Non-pigmented ciliary epithelial cell (primary cell): ENCODE measurements at places on chromosomes 7 and 10.

GRCh38 chr7:73418113-73418703 lies 15.4 kb upstream of the FZD9 start:
- no peak for DNase-seq

DNA sequence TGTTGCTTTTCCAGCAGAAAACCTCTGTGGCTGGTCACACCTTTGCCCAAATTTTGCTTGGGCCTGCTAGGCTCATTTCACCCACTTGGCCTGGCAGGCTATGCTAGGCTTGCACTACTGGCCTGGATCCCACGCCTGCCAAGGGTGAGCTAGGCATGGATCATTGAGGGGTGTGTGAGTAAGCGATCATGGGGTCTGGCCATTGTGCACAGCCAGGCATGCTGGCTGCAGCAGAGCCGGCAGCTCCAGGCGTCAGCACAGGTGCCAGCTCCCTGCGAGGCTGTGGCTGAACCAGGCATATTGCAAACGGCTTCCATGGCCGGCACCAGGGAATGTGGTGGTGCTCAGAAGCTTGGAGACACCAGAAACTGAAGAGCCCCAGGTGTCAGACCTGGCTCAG lies 19.2 kb downstream of the CFAP70 start:
- DNase-seq, result no peak

DNA sequence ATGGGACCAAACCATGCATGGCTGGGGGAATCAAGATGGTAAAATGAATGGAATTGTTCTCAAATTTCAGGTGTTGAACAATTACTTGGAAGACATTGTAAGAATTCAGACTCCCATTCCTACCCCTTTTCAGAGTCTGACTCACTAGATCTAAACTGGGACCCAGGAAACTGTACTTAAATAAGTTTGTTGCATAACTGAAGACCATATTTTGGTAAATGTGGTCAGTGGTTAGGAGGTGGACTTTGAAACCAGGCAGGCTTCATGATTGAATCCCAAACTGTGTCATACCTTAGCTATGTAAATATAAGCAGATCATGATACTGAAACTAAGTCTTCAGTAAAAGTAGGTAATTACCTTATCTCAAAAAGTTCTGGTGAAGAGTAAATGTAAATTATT lies 41.7 kb downstream of the ZWINT start:
- DNase-seq, result peak; percentile 82

DNA sequence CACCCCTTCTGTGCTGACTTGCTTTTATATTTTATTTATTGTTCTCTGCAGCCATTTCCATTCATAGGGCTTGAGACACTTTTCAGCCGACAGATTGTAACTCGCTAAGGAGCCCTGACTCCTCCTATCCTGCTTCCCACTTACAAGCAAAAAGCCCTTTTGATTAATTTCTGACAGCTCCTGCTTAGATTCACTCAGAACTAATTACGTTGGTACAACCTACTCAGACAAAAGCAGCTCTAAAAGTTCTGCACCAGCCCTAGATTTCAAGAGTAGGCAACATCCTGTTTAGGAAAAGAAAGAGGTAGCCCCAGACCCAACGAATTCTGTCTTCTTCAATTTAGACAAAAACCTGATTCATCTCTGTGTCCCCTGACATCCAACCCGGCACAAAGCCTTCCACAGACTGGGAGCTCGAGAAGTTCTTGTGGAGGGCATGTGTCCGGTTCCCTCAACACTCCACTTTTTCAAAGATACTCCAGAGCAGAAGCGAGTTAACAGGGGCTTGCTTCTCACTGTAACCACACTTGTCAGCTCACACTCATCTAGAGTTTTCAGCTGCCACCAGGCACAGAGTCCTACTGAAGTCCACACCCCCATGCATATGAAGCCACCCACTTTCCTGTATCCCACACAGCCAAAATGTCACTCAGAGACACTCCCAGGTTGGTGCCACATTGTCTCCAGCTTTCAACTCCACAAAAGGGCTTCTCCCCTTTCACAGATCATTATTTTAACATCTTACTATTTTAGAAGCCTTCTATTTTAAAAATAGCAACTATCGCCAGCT lies 113.6 kb upstream of the NFE2L3 start:
- DNase-seq, result no peak

DNA sequence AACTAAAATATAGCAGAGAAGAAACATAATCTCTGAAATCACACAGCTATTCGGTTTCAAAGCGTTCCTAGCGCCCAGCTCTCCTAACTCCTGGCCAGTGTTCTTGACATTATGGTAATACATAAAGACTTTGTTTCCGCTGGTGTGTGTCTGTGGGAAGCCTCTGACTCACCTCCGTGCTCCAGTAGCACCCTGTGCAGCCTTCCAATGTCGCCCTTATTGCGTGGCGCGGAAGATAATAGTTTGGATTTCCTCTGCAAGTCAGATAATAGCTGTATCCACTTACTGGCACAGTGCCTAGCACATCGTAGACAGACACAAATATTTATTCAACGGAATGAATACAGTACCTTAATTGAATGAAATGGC lies 570 bp downstream of the BMS1 start:
- DNase-seq, result peak; percentile 60

DNA sequence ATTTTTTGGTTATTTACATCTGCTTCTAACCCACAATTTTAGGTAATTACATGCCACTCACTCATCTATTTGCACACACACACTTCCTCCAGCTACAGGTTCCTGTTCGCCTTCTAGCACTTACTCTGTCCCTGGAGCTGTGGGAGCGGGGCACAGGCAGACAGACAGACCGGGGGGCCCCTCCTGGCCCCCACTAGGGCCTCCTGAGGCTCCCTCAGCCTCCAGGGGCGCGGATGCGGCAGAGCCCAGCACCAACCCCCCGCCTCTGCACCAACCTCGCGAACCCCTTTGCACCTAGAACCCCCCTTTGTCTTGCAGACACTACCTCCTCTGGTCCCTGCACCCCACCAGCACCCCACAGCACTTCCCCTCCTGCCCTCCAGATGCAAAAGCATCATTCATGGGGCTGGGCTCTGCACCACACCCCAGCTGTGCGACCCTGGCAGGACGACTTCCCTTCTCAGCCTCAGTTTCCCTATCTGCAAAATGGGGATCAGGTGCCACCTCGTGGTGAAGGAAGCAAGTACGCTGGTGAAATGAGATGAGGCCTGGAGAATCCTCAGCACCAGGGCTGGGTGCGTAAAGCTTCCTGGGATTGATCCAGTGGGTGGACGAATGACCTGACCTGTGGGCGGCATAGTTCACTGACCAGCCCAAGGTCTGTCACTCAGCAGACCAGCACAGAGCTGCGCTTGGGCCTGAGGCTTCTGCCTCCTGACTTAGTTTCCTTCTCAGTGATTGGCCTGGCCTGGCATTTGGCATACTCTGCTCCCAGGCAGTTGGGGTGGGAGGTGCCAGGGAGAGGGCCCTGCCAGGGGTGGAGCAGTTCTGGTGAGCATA lies 37.9 kb downstream of the ELFN1 start:
- no peak for DNase-seq

DNA sequence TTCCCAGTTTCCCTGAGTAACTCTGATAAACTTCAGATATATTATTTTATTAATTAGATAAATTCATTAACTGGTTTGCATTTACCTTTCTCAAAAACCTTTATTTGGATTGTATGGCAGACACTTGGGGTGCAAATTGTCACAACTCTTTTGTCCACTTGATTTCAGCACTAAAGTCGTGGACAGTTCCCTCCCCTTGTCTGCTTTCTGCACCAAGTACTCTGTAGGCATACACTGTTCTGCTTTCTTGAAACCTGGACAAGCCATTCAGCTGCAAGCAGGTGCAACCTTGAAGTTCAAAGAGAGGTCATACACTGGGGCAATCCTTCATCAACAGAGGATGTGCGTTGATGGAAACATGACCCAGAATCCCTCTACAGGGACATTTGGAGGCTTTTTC lies 162.9 kb downstream of the ARL5B start:
- no peak for DNase-seq

- DNase-seq, result no peak
Observed at GRCh38 chr7:66768865-66769832, 28.6 kb downstream of the RABGEF1 start.

- no peak for DNase-seq
Observed at GRCh38 chr7:3300221-3300650, 816 bp upstream of the SDK1 start.

DNA sequence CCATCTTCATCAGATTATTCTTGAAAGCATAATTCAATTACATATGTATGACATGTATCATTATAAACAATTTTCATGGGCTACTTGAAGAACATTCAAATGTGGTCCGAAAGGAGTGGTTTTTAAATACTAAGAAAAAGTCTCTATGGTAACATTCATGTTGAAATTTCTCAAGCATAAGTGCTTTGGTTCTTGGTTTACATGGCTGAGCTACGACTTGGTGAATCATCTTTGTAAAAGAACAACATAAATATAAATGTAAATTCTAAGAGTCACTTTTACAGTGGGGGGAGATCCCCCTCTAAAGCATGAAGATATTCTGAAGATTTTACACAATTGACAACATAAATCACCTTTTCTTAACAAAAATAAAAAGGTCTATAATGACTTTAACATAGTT lies 118.6 kb downstream of the MAGI2 start:
- DNase-seq, result no peak
